ENCODE measurements at places on chromosomes 11 and 22.

GRCh38 chr22:29197096-29197495 is 8.6 kb upstream of the EMID1 start:
- peak; percentile 17 for DNase-seq

- no peak for DNase-seq
Observed at GRCh38 chr11:15624701-15625100, 510.0 kb downstream of the INSC start.

DNA sequence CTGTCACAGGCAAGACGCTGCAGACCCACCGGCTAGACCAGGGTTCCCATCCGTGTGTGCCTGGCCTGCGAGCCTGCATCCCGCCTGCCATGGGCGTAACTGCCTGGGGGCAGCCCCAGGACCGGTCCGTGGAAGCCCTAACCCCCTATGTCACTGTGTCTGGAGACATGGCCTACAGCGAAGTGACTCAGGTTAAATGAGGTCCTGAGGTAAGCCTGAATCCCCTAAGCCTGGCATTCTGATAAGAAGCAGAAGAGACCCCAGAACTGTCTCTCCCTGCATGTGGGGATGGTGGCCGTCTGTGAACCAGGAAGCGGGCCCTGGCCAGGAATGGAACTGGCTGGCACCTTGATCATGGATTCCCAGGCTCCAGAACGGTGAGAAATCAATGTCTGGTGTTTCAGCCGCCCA is 570.1 kb downstream of the BRD1 start:
- DNase-seq = no peak

DNA sequence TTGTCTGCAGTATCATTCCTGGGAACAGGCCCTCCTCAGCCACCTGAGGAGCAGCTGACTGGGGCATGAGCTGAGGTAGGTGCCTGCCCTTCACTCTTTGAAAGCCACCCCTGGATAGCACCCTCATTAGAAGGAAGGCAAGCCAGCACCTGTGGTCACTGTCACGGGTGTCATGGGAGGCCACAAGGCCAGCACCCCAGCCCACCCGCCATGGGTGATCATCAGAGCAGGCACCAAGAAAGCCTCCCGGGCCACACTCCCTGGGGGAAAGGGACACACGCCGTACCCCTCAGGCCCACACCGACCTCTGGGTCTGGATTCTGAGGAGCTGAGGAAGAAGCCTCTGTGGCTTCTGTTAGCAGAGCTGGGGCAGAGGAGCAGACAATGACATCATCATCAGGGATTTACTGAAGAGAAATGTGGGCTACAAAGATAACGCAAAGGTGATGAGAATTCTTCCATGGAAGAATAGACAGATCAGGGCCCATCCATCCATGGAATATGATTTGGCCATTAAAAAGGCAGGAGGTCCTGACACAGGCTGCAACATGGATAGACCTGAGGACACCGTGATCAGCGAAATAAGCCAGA is 16.7 kb upstream of the NAP1L4 start:
- DNase-seq = no peak

DNA sequence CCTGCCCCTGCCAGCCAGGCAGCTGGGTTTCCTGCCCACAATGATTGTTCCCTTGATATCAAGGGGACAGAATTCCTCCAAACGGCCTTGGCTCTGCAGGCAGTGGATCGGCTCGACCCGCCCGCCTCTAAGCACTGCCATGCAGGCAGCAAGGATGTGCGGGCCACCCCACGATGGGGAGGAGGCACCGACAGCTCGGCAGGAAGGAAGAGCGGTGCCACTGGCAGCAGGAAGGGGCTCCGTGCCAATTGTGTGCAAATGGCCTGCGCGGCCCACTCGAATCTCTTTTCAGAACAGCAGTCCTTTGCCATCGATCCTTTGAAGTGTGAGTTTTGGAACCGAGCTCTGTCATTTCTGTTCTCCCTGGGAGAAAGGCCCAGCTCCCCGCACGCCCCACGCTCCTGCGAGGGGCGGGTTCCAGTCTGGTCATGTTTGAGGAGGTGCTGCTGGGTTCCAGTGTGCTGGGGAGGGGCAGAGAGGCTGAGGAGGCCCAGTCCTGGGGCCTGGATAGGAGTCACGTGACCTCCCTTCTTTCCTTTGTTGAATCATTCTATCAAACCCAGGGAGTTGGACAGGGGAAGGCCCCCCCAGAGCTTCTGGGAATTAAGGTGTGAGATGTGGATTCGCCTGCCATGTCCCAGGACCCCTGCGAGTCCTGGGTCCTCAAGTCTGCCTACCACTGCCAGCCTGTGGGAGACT is 406.0 kb downstream of the CTTN start:
- DNase-seq = no peak

DNA sequence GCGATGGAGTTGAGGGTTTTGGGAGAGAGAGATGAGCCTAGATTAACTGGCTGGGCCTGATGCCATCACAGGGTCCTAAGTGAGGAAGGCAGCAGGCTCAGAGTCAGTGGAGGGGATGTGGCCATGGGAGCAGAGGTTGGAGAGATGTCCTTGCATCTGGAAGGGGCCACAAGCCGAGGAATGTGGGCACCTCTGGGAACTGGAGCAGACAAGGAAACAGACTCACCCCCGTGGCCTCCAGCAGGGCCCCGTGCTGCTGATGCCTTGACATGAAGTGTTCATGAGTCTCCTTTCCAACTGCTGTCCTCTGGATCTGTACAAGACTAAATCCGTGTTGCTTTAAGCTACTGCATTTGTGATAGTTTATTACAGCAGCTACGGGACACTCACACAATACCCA is 49.2 kb downstream of the SHISAL1 start:
- DNase-seq = no peak

GRCh38 chr11:3121931-3122774 is 43.0 kb downstream of the OSBPL5 start:
- no peak for DNase-seq

- DNase-seq = no peak
Observed at GRCh38 chr11:126884594-126884993, 116.0 kb downstream of the KIRREL3 start.
